Fibroblast of skin of scalp (primary cell): ENCODE measurements at places on chromosomes 7 and 10.

- DNase-seq, result no peak
Measured at GRCh38 chr7:116293139-116293538, 82.8 kb downstream of the TES start.

DNA sequence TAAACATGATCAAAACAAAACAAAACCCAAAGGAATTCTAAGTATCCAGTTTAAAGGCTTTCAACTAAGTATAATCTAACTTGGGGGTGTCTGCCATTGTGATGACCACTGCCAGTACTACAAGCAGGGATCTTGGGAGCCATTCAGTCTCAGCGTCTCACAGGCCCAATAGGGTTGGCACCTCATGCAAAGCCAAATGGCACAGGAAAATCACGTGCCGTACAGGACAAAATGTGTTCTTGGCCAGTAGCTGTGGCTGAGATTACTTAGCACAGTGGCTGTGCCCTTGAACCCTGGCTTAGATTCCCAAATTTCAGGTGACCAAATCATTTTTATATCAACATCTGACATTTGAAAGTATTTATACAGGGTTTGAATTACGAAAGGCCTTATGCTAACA lies 50.0 kb downstream of the DLD start:
- no peak for DNase-seq

DNA sequence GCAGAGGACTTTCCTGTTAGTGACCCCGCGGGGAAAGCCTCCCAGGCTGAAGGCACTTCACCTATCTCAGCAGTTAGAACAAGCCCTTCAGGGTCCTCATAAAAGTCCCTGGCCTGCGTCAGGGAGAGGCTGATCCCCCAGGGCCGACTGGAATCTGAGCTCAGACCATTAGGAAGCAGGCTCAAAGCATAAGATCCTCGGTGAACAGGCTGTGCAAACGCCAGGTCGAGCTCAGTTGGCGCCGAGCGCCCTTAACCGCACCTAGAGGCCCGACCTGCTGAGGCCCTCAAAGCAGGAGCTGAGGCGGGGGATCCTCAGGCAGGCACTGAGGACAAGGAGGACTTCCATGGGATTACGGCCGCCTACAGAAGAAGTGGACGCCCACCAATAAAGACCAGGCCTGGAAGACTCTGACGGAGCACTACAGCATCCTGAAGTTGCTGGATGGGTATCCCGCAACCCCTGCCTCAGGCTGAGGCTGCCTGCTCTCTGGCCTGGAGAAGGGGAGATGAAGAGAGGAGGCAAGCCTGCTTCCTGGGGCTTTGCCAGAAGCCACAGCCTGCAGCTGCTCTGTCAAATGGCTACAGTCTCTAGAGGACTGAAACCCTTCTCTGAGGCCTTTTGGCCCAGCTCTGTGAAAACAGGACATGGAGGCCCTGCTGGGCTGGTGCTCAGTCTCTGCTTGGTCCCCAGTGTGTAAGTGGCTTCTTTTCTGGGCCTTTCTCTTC lies 29.9 kb downstream of the LIPJ start:
- peak; percentile 30 for DNase-seq

GRCh38 chr10:34941471-34942357 lies 126.6 kb upstream of the PARD3 start:
- no peak for DNase-seq

DNA sequence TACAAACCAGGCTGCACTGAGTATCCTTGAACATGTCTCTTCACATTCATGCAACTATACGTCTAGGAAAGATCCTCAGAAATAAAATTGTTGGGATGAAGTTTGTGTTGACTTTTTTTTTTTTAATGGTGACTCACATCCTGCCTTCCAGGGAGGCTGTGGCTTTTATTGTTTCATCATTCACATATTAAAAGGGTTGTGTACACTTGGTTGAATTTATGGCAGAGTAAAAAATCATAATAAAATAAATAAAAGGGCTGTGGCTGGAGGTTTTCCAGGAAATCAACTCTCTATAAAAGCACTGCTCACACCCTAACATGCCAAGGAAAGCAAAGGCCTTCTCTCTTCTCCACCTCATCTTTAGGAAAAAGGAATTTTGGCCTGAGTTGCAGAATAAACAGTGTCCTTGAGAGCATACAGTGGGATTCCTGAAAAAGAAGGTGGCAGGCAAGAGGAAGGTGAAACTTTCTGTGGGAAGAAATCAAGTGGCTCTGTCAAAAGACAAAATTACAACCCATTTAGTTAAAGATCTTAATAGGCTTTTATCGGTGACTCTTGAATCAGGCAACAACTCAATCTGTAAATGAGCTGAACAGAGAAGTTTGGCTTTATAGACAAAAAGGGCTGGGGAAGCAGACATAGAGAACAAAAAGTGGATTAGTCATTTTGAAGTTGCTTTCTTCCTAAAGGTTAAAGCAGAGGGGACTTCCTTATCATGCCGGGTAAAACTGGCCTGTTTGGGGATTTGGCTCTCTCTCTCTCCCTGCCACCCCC lies 41.6 kb upstream of the FHIP2A start:
- DNase-seq, result peak; percentile 95

- no peak for DNase-seq
Measured at GRCh38 chr10:3002304-3002703, 65.0 kb upstream of the PFKP start.

DNA sequence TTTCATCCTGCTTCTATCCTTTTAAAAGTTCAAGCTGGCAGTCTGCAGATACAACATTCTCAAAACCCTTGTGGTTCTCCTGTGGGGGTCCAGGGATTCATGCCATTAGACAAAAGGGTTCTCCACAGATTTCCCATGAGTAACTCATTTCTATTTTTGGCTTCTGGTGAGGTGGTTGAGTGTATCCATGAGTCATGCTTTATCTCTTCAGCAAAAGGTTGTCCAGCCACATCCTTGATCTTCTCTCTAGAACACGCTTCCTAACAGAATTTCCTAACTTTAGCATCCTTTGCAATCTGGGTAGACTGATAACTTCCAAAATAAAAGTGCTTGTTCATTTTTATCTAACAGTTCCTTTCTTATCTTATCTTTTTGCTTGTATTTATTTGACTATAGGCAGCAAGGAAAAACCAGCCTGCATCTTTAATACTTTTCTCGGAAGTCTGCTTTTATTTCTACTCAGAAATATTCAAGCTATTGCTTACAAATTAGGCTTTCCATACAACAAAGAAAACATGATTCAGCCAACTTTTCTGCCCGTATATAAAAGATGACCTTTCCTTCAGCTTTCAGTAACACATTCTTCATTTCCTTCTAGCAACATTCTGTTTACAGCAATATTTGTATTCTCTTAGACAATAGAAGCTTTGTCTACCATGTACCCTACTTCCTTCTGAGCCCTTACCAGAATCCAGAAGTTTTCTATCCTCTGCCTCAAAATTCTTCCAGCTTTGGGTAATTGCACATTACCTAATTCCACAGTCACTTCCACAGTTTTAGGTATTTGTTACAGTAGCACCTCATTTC lies 79.3 kb upstream of the IL6 start:
- DNase-seq, result peak; percentile 95

DNA sequence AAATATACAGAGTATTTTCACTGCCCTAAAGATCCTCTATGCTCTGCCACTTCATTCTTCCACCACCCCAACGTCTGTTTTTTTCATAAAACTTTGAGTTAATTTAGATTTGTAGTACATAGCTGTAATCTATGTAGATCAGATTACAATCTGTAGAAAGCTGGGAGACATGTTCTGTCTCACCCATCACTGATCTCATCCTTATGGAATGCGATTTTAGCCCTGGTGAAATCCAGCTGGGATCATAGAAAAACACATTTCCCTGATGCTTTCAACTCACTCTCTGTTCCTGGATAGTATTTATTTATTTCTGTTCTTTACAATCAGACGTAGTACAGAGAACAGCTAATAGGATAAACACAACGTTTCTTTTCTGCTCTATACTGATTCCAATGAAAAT lies 521.0 kb downstream of the KIF20B start:
- peak; percentile 85 for DNase-seq

DNA sequence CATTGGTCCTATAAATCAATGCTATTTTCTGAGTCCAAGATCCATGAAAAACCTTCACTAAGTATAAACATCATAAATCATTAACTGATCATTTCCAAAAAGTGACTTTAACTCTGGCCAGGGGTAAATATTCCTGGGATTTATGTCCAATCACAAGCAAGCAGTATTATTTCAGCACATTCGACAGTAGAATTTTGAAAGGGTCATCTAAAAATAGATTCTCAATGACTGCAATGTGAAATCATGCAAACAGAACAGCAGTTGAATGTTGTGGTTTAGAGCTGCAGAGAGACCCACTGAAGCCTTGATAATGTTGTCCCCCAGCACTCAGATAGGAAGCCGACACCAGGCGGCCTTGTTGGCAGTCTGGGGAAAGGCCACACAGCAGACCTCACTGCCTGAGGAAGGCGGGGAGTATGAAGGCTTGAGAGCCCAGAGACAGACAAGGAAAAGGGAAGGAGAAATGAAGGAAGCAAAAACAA lies 38.1 kb downstream of the FAM107B start:
- DNase-seq, result peak; percentile 52

- no peak for DNase-seq
Measured at GRCh38 chr7:157375410-157375809, 38.6 kb downstream of the DNAJB6 start.

- DNase-seq, result no peak
Measured at GRCh38 chr10:107856047-107856315, 691.5 kb upstream of the SORCS1 start.

DNA sequence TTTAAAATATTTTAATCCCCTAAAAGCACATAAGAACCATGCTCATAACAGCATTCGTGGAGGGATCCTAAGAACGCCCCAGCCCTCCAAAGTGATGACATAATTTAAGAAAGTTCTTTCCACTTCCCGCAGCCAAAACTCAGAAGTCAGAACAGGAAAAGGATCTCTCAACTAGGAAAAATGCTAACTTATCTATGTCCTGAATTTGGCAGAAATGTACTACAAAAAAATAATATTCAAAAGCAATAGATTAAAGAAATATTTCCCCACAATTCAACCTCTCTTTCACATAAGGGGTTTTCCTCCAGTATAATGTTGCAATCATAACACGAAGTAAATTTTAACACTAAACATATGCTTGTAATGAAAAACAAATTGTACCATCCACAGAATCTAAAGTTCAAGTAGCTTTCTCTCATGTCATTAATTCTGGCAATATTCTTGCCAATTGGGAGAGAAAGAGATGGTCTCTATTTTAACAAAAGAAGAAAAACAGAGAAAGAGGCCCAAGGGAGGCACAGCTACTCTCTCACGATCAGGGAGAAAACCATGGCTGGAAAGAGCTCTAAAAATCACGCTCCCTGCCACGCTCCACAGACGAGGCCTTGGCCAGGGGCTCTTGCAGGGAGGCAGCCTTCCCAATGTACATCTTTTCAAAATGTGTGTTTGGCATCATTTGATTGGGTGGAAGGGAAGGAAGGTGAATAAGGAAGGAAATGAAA lies 22.9 kb downstream of the ASB13 start:
- DNase-seq, result peak; percentile 53

- peak; percentile 30 for DNase-seq
Measured at GRCh38 chr7:35848725-35849124, 47.9 kb downstream of the SEPTIN7 start.

GRCh38 chr10:89904755-89905154 lies 203.4 kb downstream of the KIF20B start:
- DNase-seq, result no peak

DNA sequence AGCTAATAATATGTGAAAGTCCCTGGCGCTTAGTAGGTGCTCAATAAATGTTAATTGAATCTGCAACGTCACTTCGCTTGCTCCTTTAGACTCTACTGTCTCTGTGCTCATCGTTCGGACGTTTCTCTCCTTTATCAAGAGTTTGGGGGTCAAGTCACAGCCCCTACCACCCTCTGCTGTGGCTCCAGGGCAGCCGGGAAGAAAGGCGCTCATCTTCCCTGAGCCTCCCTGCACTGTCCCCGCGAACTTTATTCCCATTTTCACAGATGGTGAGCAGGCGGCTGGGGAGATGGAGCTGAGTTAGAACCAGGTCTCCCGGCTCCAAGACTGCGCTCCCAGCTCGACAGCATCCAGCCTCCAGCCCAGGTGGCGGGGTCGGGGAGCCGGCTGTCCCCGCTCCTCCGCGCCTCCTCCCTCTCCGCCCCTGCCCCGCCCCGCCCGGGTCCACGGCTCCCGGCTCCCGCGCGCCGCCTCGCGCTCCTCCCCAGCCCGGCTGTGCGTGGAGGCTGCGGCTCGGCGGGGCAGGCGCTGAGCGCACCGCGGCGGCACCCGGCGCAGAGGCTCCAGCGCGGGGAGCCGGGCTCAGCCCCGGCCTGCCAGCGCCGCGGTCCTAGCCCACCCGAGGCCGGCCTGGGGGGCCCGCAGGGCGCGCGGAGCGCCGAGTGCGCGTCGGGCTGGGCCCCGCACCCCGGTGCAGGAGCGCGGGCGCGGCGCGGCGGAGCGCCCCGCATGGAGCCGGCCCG lies at the start of gene CLEC2L:
Gene CLEC2L (plus strand): TSS at position 487 of the 743 bp plus-strand sequence. CDS start 243 bp downstream, at position 730.
- no peak for DNase-seq

GRCh38 chr7:157183832-157184231 lies 45.1 kb downstream of the UBE3C start:
- DNase-seq, result no peak

DNA sequence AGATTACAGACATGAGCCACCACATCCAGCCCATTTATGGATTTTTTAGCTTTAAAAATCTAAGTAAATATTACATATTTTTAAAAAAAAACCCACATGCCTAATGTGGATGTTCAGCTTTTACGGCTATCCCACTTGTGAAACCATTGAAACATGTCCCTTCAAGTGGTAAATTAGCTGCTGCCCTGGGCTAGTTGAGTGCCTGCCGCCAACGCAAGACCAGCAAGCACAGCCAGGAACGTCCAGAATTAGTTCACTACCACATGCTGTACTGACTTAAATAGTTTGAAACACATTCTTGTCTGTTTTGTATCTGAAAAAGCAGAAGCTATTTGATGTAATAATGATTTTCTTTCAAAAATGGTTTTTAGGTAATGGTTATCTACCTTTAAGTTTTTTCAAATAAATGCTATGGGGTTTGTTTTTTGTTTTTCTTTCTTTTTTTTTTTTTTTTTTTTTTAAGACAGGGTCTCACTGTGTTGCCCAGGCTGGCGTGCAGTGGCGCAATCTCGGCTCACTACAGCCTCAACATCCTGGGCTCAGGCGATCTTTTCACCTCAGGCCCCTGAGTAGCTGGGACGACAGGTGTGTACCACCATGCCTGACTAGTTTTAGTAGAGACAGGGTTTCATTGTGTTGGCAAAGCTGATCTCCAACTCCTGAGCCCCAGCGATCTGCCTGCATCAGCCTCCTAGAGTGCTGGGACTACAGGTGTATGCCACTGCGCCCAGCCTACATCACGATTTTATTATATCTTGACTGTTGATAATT lies 57.0 kb downstream of the KLRG2 start:
- DNase-seq, result no peak

GRCh38 chr10:58456179-58456578 lies 56.5 kb upstream of the BICC1 start:
- DNase-seq, result no peak

DNA sequence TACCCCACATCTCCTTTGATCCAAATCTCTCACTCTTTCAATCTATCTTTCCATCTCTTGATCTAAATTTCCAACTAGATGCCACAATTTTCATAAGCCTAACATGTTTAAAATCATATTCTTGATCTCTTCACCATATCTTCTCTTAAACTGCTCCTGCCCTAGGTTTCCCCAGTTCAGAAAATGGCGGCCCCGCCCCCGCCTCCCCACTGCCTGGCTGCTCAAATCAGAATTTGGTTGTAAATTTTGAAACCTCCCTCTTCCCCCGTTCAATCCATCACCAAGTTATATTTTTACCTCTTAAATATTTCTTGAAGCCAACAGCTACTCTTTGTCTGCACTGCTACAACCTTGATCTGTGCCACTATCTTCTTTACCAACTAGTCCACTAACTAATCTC lies 27.3 kb upstream of the PRTFDC1 start:
- no peak for DNase-seq

GRCh38 chr7:21543528-21544302 lies 876 bp downstream of the DNAH11 start:
- DNase-seq, result no peak
